ENCODE measurements at places on chromosomes 3 and 15.

- no peak for DNase-seq
These were observed 86.5 kb upstream of the MYZAP start for GRCh38 chr15:57505056-57505715.

DNA sequence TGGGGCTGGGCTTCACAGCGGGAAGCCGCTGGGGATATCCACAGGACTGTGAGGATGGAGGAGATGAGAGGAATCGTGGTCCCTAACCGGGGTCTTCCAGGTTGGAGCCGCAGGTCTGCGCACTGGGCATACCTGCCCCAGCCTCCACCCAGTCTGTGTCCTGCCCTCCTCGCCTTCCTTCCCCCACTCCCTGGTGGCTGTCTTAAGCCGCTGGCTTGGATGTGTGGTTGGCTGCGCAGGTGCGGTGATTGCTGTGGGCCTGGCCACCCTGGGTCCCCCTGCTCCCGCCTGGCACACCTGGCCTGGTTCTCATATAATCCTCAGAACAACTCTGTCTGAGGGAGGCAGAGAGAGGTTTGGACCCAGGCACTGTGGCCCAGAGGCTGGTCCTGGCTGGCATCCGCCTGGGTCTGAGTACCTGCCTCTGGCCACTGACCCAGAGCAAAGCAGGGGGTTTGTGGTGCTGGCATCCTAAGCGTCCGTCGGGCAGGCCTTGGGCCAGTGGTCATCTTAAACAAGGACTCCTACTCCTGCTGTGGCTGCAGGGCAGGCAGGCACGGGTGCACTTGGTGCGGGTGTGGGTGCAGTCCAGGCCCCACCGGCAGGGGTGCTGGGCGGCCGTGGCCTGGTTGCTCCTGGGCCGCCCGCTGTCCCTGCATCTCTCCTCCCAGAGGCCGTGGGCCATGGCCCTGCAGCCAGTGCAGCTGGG lies 18.7 kb downstream of the PLXNA1 start:
- no peak for DNase-seq

GRCh38 chr3:159798951-159799350 lies 189.7 kb upstream of the IL12A start:
- no peak for DNase-seq

DNA sequence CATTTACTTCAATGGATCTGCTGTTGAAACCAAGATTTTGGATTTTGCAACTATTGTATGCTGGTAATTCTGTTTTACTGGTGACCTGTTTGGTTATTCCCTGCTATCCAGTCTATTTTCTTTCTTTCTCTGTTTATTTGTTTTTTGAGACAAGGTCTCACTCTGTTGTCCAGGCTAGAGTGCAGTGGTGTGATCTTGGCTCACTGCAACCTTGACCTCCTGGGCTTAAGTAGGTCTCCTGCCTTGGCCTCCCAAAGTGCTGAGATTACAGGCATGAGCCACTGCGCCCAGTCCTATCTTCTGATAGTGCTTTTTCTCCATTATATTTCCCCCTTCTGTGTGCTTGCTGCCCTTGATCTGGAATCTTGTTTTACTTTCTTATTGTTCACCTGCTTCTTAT lies 15.6 kb downstream of the USP13 start:
- no peak for DNase-seq

DNA sequence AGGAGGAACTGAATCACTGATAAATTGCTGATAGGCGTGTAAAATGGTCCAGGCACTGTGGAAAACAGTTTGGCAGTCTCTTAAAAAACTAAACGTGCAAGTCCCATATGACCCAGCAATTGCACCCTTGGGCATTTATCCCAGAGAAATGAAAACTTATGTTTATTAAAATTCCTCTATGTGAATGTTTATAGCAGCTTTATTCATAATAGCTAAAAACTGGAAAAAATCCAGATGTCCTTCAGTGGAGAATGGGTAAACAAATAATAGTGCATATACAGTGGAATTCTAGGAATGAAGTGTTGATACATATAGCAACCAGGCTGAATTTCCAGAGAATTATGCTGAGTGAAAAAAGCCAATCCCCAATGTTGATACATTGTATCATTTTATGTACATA lies 482.2 kb upstream of the PDZRN3 start:
- no peak for DNase-seq

GRCh38 chr15:70853318-70853972 lies 512 bp downstream of the LARP6 start:
- DNase-seq: no peak

GRCh38 chr3:14133876-14134275 lies 9.0 kb downstream of the TMEM43 start:
- DNase-seq: no peak

DNA sequence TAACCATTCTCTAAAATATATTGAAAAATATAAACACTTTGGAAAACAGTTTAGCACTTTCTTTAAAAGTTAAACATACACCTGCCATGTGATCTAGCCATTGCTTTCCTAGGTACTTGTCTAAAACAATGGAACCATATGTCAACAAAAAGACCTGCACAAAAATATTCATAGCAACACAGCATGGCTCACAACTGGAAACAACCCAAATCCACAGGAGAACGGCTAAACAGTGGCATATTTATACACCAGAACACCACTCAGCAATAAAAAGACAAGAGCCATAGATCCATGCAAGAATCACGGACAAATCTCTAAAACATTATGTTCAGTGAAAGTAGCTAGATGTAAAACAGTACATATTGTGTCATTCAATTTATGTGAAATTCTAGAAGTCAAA lies 221.3 kb upstream of the UBE2E2 start:
- DNase-seq: no peak
